ENCODE measurements at places on chromosomes 3 and 15.

GRCh38 chr3:71309342-71309741, 274.2 kb downstream of the FOXP1 start:
- DNase-seq: no peak

- DNase-seq: peak; percentile 80
These were observed 17.4 kb upstream of the EHD4 start for GRCh38 chr15:41989573-41990242.

- DNase-seq: no peak
These were observed 7.8 kb downstream of the ANPEP start for GRCh38 chr15:89806559-89807550.

DNA sequence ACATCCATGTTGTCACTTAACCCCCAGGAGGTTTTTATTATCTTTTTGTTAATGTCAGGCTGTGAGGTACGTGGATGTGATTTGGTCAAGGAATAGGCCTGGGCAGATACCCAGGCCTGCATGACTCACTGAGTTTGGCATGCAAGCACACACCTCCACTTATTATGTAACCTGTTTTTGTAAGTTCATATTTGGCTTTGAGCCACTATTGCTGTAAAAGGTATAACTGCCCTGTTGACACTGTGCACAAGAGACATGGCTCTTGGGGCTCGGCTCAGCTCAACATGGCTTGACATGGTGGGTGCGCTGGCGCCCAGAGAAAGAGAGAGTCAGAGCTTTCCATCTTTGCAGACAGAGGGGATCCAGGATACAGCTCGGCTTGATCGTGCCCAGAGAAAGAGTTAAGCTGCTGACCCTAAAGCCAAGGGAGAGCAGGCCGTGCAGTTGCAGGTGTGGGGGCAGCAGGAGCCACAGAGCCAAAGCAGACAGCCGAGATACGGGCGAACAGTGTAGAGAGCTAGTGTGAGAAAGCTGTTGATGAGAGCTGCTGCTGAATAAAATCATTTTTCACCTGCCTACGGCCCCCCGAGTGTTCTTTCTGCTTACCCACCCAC, 67.9 kb upstream of the UNC13C start:
- DNase-seq: peak; percentile 20

DNA sequence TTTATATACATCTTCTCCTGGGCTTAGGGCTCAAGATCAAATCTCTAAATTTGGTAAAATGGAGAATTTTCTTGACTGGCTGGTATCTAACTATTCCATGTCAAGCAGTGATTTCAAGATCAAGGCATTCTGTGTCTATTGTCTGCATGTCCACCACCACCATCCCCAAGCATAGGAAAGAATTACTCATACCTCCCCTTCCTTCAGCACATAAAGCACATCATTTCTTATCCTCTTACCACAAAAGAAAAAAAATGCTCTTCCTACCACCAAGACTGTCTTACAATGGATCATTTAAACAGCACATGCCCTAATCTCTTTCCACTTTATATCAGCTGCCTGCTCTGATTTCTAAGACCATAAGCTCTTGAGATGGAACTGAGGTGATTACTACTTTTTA, 470.5 kb upstream of the THBS1 start:
- DNase-seq: no peak

- DNase-seq: no peak
These were observed 39.7 kb downstream of the MEF2A start for GRCh38 chr15:99605490-99605931.

DNA sequence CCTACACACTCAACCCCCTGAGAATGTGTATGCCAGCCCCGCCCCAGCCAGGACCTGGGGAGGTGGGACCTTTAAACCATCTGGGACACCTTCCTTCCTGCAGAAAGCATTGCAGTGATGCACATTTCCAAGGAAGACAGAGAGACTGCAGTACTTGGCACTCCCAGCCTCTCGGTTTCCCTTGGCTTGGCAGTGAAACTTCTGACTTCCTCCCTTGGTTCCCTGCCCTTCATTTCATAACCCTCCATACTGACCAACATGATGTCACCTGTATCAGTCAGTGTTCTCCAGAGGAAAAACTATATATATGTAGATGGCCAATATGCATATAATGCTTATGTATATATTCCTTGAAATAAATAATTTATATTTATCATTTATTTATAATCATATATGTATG, 103.2 kb downstream of the SST start:
- no peak for DNase-seq

GRCh38 chr3:25021816-25022215, 406.2 kb upstream of the RARB start:
- no peak for DNase-seq

GRCh38 chr3:131553495-131554247, 50.9 kb upstream of the MRPL3 start:
- DNase-seq: no peak

DNA sequence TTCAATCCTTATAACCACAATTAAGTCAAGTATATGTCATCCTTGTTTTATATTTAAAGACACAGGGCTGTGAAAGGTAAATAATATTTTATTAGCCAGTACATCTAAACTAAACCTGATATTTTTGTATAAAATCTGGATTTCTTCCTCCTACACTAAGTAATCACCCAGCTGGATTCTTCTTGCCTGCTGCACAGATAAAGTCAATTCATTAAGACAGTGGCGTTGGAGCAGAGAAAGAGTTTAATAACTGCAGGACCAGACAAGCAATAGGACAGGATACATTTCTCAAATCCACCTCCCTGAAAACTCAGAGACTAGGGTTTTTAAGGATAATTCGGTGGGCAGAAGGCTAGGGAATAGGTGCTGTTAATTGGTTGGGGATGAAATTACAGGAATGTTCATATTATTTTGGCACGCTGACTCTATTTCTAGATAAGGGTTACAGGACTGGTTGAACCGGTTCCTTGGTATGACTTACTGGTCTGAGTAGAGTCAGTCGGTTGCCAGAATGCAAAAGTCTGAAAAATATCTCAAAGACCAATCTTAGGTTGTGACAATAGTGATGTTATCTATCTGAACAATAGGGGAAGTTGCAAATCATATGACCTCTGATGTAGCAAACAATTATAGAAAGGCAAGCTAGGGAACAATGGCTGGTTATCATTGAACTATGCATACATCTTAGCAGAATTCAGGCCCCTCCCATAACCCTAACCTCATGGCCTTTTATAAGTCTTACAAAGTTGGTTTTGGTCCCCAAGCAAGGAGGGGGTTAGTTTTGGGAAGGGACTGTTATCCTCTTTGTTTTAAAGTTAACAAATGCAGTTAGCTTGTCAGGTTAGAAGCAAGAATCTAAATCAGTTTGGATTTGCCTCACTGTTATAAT, 244.8 kb downstream of the ALCAM start:
- DNase-seq: no peak

DNA sequence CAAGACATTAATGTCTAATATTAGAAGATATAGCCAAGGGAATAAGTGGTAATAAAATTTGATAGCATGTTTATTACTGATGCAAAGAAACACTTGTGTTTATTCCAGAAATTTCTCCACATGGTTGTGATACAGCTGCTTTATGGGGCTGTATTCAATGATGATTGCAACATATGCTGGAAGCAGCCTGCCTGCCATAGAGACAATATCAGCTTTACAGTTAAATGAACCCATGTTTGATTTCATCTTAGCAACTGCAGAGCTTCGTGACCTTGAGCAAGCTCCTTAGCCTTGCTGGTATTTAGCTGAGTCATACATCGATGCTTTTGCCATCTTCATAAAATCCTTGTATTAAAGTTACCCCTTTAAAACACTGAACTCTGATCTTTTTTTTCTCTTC, 168.1 kb upstream of the STAC start:
- no peak for DNase-seq

DNA sequence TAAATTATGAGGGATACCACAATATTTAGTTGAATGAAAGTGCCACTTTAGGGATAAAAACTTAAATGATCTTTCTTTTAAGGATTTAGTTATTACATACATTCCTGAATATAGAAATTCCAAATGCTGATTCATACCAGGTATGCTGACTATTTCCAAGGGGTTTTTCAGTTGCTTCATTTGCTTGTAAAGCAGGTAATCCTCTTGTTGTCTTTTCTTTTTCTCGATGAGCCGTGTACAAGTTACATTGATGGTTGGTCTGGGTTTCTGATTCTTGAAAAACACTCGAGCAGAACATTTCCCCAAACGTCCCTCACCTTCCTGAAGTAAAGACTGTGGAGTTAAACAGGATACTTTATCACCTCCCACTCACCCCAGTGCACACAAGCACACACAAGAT, 21.7 kb downstream of the RARRES1 start:
- no peak for DNase-seq

DNA sequence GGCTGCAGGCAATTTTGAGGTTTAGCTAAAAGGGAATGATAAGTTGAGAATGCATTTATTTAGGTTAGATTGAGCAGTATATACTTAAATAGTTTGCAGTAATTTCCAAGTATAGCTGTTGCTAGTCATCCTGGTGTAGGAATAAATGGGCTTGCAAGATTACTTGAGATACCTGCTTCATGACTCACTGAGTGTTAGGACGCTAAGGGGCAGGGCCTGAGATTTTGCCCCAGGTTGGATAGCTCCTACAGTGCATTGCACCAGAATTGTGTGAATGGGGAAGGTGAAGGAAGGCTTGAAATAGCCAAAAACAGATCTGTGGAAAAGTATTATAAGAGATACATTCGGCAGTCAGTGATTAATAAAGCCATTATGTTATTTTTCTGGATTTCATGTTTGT, 72.8 kb downstream of the KCNH8 start:
- DNase-seq: no peak

DNA sequence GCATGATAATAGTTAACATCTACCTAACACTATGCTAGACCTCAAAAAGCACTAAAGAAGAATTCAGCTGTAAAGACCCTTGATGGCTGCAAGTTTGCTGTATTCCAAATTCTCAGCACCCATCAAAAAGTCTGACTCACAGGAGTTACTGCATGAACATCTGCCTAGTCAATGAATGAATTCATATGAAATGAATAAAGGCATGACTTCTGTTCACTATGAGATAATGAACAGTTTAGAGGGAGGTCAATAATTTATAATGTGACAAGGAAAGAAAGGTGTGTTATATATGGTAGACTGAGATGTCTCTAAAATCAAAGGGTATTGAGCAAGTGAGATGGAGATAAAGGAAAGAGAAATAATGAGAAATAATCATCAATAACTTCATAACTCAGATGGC, 508.2 kb upstream of the TGFBR2 start:
- no peak for DNase-seq

DNA sequence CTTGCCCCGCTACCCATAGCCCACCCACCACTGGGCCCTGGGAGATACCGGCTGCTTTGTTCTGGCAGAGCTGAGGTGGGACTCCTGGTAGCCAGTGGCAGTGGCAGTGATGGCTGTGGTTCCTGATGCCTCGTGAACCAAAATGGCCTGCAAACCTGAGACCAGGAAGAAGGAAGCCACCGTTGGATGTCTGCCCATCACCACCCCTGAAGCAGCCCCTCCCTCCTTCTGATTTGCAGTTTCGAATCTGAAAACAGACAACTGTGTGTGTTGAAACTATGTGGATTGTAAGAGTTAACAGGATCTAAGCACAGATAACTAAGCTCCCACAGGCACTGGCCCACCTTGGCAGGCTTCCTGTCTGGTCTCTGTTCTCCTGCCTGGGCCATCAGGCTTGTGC, 66.6 kb downstream of the NUP210 start:
- no peak for DNase-seq

GRCh38 chr15:80948651-80949292, 40.8 kb downstream of the MESD start:
- DNase-seq: no peak

DNA sequence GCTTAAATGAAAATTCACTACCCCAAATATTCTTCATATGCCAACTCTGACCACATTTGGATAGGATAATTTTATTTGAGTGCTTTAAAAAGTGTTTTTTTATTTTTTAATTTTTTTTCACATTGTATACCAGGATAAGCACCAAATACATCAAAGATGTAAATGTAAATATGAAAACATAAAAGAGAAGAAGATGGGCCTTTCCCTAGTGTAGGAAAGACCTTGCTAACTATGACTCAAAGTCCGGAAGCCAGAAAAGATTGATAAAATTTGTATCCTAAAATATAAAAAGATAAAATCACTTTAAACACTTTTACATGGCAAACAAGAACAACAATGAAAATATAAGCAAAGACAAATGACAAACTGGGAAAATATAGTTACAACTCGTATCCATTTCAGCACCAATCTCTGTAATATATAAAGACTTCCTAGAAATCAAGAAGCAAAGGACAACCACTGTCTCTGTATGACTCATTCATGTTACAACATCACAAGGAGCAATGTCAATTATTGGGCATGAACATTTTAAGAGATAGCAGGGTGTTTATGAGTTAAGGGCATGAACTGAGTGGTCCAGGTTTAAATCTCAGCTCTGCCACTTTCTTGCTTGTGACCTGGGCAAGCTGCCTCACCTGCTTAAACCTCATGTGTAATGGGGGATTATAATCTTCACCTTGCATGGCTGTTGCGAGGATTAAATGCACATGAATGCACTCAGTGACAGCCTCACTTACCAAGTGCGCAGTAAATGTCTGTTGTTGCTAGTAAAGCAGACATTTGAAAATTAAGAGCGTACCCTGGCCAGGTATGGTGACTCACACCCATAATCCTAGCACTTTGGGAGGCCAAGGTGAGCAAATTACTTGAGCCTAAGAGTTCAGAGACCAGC, 25.3 kb upstream of the ARHGEF3 start:
- DNase-seq: no peak

GRCh38 chr3:55185380-55185779, 257.5 kb upstream of the LRTM1 start:
- DNase-seq: no peak

GRCh38 chr3:154584974-154585373, 155.0 kb upstream of the GPR149 start:
- DNase-seq: no peak

- DNase-seq: no peak
These were observed 90.4 kb downstream of the ATG7 start for GRCh38 chr3:11362600-11362999.

DNA sequence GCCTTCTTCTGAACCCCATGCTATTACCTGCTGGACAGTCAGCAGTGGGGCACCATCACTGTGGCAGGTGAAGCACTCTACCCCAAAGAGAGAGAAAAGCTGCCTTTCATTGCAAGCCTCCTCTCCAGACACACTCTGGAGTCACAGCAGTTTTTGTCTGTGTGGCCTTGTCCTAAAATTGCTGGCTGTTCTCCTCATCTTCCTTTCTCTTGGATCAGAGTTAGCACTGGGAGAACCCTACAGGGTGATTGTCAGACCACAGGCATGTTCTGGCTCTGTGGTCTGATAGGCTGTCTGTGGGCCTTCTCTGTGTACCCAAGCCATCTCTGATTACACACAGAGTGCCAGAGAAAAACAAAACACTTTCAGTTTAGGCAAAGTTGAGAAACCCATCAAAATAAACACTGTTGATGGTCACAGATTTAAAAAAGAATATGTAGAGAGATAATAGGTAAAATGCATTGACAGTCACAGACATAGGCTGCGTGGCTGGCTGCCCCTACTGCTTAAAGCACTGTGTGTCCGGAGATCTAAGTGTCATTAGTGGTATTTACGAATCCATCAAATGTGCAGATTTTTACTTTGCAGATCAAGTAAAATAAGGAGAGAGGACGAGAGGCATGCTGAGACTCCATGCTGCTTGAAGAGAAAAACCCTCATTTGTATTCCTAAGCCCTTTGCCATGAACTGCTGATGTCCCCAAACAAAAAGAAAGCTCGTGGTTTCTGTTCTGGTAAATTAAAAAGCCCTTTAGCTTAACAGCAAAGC, 689.9 kb downstream of the TUSC7 start:
- no peak for DNase-seq

Data from cerebellum (tissue), 4 donors.